Upper lobe of left lung (tissue), 6 donors: ENCODE measurements at places on chromosomes 3 and 15. TPM values are rescaled to one million over a fixed set of nuclear protein-coding genes. Genes with fewer than 3 reads are reported as not detected.

DNA sequence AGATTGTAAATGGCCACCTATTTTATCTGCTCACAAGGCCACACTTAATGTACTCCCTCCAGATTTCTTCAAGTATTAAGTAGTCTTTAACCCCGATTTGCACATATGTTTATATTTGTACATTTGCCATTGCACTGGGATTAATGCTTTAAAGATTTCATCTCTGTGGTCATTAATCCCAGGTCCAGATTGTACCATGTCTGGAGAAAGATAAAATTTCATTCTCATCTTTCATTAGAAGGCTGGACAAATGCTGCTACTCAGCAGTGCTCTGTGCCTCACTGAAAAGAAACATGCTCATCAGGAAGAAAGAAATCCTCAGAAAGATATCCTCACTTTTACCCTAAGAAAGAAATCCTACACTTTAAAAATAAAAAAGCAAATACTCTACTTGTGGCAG is 62.5 kb upstream of the LRRC3B start:
- no peak overlapping the region for H3K27ac ChIP-seq
- H3K4me3 ChIP-seq, result no peak overlapping the region
- DNase-seq, result no peak

DNA sequence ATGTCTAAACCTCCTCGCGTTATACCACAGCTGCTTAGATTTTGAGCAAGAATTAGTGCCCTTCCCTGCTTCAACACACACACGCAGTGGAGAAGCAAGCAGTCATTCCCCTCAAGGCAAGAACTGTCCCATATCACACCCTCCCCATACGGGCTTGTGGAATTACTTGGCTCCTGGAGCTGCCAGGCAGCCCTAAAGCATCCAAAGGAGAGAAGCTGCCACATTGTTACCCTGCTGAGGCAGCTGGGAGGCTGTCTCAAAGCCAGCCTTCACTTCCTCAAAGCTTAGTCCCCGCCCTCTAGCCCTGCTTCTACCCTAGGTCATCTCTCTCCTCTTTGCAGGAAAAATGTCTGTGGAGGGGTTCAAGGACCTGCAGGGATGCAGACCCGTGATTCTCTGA is 153.4 kb downstream of the RORA start:
- no peak for DNase-seq
- H3K36me3 ChIP-seq, result no peaks in the 10 kb centered on the region
- no peak overlapping the region for H3K27ac ChIP-seq
- H3K4me3 ChIP-seq, result no peak overlapping the region
- no peaks in the 10 kb centered on the region for H3K27me3 ChIP-seq

DNA sequence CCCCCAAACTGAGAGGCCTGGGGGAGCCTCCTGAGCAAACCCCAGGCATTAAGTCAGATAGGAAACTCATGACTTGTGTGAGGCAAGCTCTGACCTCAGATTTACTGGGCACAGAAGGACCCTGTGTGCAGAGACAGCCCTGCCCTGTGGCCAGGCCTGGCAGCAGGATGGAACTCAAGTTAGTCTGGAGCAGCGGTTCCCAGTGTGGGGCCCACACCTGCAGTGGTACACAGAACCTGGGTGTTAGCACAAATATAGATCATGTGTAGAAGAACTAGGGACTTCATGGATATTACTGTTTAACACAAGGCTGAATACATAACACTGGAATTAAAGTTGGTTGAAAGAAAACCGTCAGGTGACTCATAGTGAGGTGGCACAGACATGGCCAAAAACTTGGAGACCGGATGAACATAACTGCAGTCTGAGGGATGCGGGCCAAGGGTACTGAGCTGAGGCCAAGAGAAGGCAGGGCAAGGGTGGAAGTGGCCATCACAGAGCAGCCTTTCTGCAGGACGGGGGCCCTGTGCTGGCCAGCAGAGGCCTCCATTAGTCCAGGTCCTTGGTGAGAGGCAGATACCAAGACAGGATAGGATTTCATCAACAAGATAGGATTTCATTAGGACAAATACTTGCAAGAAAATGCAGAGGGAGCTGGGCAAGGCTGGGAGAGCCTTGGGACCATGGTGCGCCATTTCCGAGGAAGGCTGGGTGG is 40.9 kb downstream of the IRAK2 start:
- H3K27me3 ChIP-seq, result no peaks in the 10 kb centered on the region
- H3K36me3 ChIP-seq, result no peaks in the 10 kb centered on the region
- DNase-seq, result no peak
- no peak overlapping the region for H3K27ac ChIP-seq
- peaks cover 11% of the 10 kb centered on the region for H3K4me1 ChIP-seq
- H3K4me3 ChIP-seq, result no peak overlapping the region

- no peak overlapping the region for H3K27ac ChIP-seq
- no peak overlapping the region for H3K4me3 ChIP-seq
- H3K27me3 ChIP-seq, result no peaks in the 10 kb centered on the region
- no peaks in the 10 kb centered on the region for H3K4me1 ChIP-seq
- no peak for DNase-seq
Measured at GRCh38 chr15:68385240-68385561, 46.8 kb downstream of the ITGA11 start.

- H3K27me3 ChIP-seq, result no peaks in the 10 kb centered on the region
- no peaks in the 10 kb centered on the region for H3K4me1 ChIP-seq
- H3K4me3 ChIP-seq, result no peak overlapping the region
- H3K27ac ChIP-seq, result no peak overlapping the region
Measured at GRCh38 chr3:176683382-176683781, 513.9 kb downstream of the TBL1XR1 start.

GRCh38 chr3:20035019-20035418 is 5.2 kb upstream of the KAT2B start:
- H3K27me3 ChIP-seq, result no peaks in the 10 kb centered on the region
- H3K4me3 ChIP-seq, result no peak overlapping the region
- DNase-seq, result no peak
- no peaks in the 10 kb centered on the region for H3K4me1 ChIP-seq
- H3K27ac ChIP-seq, result no peak overlapping the region
- no peaks in the 10 kb centered on the region for H3K36me3 ChIP-seq

GRCh38 chr15:40338041-40338657 is 2.6 kb downstream of the CCDC9B start:
- H3K36me3 ChIP-seq, result no peaks in the 10 kb centered on the region
- no peaks in the 10 kb centered on the region for H3K27me3 ChIP-seq
- no peak for DNase-seq
- H3K4me1 ChIP-seq, result peaks cover 89% of the 10 kb centered on the region
- peak overlapping the region; percentile 93 for H3K27ac ChIP-seq
- no peak overlapping the region for H3K4me3 ChIP-seq

DNA sequence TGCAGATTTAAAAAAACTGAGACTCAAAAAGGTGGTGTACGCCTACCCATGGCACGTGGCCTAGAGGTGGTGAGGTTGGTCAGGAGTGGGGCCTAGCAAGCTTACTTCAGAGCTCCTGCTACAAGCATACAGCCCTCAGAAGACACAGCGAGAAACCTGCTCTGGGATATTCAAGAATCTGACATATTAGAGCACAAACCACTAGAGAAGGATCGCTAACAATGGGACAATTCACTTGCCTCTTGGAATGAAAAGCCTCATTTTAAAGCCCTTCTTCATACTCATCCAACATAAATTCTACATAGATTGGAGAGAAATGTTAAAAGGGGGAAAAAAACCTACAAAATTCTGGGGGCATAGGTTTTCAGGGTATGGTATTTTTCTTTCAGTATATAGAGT is 118.0 kb upstream of the ARHGEF3 start:
- no peak for DNase-seq
- H3K4me1 ChIP-seq, result peaks cover 53% of the 10 kb centered on the region
- H3K27ac ChIP-seq, result no peak overlapping the region
- H3K4me3 ChIP-seq, result no peak overlapping the region

The SPTSSB gene
- total RNA-seq, result 0.46 TPM

The OXTR gene
- total RNA-seq, result 0.44 TPM

The CHL1 gene
- 4.2 TPM for total RNA-seq
